Trophoblast cell (in vitro differentiated cells and primary cell): ENCODE measurements at places on chromosomes 7 and 10.

- DNase-seq: no peak
Observed at GRCh38 chr7:105715528-105715927, 134.2 kb upstream of the EFCAB10 start.

DNA sequence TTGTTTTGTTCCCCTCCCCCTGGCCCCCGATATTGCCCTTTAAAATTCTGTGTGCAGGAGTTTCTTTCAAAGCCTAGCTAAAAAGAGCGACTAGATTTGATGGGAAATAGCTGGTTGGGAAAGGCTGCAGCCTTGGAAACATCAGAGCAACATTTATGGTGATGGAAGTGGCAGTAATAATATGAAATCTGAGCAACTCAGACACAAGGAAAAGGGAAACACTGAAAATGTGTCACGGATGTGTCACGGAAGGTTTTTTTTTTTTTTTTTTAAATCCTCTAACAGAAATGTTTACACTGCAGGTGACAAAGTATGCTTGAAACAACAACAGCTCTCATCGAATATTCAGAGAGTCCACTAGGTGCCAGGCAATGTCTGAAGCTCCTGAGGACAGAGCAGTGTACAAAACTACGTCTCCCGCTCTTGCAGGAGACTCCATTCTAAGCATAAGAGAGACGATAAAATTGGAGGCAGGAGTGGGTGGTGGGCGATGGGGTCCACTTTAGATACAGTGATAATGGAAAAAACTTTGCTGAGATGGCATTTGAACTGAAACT lies 143.0 kb downstream of the RSU1 start:
- DNase-seq: no peak

DNA sequence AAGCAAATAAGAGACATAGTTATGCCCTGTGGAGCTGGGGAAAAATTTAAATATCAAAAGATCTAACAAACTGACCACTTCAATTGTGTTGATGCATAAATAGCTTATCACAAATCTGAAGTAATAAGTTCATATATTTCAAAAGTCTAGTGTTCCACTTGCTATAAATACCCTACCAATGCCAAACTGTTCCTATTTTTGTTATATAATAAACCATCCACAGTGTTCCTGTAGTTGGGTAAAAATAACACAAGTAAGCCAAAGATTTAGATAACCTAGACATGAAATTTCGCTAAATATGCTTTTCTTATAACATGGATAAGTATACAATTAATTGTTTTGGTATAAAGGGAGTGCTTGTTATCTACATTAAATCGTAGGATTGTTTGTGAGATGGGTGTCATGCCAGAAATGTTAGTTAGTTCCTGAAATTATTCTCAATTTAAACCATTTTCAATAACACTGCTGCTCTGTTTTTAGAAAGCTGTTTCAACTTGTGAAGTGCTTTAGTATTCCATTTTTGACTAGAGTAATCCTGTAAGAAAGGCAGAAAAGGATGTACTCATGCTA lies 85.5 kb downstream of the CACNA2D1 start:
- DNase-seq: no peak

DNA sequence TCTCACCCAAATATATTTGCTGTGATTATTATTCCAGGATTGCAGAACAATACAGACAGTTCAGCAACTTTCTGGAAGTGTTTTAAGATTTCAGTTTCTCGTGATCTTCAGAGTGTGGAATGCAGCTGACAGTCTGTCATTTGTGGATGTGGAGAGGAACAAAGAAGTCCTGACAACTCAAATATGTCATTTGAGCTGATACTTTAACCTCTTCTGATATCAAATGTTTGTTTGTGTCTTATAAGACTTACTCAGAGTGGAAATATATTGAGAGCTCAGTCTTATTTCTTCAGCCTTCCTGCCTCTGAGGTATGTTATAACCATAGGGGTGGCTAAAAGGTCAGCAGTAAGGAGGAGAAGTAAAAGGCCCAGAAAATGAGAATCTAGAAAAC lies 96.4 kb downstream of the OSBPL3 start:
- DNase-seq: no peak

GRCh38 chr10:103506061-103506460 lies 12.6 kb downstream of the NEURL1 start:
- DNase-seq: no peak

- no peak for DNase-seq
Observed at GRCh38 chr10:31121757-31122577, 90.3 kb upstream of the ZNF438 start.

DNA sequence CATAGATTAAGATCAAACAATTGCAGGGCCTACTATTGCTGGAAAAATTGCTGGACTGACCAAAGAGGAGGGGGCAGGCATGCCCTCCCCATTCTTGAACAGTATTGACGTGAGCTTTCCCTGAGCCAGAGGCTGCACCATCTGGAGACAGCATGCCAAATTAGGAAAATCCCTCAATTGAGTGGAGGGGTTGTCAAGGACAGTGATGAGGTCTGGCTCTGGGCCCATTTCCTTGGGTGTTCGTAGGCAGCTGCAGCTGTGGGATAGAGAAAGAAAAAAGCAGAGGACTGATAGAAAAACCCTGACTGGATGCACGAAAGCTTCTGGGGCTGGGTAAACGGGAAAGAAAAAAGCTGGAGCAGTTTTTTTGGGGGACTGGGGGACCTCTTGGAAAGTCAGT lies 22.8 kb upstream of the ORC5 start:
- DNase-seq: no peak

GRCh38 chr7:141950806-141951205 lies 4.0 kb upstream of the CLEC5A start:
- no peak for DNase-seq

DNA sequence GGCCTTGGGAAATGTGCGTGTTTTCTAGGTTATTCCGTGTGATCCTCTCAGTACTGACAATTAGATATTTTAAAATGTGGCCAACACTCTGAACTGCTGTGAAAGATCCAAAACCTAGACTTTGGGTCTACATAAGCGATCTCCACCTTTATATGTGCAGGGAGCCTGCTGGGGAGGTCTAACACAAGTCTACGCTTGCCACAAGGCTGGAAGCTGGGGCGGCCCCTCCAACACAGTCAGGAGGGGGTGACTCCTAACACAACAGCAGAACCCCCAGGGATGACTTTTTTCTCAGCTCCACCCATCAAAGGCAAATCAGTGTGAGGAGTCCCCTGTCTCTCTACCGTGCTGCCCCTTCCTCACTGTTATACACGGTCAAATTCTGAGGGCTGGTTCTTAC lies 202.6 kb downstream of the COBL start:
- no peak for DNase-seq

DNA sequence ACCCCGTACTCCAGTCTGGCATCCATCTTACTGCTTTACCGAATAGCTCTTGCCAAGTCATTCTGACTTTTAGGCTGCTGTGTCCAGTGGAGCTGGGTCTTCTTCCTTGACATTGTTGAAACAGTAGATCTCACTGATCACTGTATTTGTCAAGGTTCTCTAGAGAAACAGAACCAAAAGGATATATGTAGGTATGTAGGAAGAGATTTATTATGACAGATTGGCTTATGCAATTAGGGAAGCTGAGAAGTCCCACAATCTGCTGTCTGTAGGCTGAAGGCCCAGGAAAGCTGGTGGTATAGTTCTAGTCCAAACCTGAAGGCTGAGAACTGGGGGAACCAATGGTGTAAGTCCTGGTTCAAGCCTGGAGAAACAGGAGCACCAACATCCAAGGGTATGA lies 12.1 kb upstream of the PRRT4 start:
- no peak for DNase-seq

GRCh38 chr7:26193432-26194207 lies 6.9 kb downstream of the HNRNPA2B1 start:
- no peak for DNase-seq

DNA sequence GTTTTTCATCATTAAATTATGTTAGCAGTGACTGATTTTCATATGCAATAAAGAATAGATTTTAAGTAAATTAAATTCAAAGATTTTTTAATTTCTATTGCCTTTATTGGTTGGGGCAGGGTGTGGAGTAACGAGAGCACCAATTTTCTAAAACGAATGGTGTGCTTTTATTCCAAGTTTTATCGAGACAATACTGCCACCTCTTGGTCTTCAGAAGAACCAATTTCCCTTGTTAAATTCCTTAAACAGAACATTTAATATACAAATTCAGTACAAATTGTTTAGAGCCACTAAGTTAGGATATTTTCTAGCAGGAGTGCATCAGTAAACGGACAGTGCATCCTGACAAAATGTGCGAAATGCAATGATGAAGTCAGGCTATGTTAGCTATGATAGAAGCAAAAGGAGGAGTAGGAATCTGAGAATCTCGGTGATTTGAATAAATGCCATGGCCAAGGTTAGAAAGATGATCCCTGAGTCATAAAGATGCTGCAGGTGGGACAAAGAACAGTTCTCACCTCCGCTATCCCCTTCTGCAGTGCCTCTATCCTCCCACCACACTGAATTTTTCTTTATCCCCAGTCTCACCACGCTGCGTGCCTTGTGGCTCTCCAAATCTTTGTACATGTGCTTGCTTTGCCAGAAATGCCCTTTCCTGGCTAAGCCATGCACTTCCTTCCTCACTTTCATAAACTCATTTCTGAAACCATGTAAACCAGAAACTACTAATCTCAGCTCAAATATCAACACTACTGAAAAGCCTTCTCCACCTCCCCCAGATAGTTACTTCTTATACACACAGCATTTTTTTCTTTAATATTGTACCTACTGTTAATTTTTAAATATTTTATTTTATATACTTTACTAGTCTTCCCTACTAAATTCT lies 31.9 kb upstream of the AGBL3 start:
- no peak for DNase-seq

- DNase-seq: peak; percentile 54
Observed at GRCh38 chr10:115171392-115171960, 78.3 kb downstream of the ATRNL1 start.

DNA sequence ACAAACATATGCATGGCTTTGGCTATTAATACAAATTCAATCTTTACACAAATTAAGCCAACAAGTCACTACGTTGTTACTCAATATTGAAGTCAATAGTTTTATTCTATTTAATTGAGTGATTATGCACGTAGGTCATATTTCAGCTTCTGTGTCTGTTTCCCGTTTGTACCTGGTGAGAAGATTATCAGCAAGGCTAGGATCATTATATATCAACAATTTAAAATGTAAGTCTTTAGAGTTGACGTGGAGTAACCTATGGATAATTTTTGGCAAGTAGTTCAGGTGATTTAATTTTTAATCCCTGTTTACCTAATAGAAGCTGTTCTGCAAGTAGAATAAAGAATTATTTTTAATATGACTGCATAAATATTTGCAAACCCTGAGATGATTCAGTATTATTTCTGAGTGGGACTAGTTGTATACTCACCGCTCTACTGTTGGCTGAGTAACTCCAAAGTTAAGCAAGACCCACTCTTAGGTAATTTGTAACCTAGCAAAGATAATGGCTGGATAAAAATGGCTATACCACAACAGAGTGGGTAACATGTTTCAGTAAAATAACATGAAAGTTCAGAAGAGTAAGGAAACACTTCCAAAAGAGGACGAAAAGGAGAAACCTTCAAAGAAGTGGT lies 161.0 kb downstream of the HGF start:
- no peak for DNase-seq

DNA sequence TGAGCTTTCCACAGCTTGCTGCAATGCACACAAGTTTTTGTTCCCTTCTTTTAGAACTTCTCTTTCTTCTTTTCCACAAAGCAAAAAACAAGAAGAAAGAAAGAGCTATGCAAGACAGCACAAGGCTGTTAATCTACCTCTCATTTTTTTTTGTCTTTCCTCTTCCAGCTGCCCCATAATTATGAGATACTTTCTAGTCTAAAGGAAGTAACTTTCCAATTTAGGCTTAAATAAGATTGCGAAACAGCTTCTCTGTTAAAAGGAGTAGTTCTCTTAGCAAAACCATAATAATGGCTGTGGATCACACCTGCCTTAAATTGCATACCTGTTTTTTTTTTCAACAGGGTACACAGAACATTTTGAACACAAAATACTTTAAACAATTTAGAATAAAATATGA lies 56.0 kb downstream of the NDUFB2 start:
- no peak for DNase-seq
